GM19239 (cell line): ENCODE measurements at places on chromosomes 16 and 17.

GRCh38 chr17:13920413-13920812, 148.9 kb upstream of the COX10 start:
- DNase-seq: no peak

DNA sequence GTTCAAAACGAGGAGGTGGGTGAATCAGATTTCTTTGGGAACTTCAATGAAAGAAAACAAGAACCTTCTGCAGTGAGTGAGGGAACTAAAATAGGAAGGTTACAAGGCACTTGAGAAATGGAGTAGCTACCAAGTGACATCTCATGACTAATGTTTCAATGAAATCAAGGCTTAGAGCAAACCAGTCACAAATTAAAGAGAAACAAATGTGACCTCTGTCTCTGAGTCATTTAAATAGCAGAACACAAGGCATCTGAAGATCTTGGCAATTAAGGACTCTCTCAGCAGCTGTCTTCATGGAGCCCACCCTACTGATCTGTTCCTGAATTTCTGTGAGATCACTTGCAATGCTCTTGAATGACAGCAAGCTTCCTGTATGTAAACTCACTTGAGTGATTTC, 109.5 kb downstream of the CDH11 start:
- DNase-seq: no peak

DNA sequence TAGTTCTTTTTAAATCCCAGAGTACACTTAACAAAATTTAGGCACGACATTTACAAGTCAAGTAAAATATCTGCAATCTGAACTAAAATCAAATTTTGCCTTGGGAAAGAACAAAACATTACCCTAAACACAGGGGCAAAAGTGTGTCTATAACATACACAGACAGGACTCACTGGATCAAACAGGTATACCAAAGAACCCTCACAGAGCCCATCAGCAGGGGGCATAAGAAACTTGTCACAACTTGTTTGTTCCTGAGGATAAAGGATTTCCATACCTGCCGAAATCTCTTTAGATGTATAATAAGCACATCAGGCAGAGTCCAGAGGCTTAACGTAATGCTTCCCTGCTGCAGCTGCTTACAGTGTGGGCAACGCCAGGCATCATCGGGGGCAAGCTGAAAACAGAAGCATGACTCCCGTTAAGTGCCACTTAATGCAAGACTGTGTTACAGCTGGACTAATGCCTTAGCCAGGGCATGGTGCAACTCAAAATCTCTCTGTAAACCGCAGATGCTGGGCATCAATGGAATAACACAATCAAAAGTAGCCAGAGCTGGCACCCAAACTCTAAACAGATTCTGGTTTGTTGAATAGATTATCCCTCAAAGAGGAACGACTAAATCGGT, 67.0 kb downstream of the USP31 start:
- DNase-seq: no peak

DNA sequence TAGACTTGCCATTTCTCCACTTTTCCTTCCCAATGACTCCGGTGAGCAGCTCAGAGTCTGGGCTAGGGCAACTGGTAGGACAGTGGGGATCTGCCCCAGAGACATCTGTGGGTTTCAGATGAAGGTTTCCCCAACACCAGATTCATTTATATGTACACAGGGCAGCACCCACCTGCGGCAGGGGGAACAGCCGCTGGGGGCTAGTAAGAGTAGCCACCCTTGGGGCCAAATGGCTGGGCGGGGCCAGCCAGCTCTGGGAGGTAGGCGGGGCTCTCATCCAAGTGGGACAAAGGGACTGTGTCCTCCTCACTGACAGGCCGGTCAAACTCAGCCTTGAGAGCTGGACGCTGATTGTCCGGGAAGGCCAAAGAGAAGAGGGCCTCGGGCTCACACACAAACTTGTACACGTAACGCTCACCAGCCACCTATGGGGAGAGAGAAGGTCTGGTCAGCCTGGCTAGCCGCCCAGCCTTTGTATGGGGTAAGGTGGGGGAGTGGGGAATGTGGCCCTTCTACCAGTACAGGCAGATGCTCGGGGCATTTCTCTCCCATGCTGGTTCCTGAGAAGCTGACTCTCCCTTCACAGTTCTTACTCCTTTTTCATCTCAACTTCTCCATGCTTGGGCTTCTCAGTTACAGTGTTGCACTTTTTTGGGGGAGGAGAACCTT, 17.7 kb downstream of the ETV4 start:
- DNase-seq: no peak

DNA sequence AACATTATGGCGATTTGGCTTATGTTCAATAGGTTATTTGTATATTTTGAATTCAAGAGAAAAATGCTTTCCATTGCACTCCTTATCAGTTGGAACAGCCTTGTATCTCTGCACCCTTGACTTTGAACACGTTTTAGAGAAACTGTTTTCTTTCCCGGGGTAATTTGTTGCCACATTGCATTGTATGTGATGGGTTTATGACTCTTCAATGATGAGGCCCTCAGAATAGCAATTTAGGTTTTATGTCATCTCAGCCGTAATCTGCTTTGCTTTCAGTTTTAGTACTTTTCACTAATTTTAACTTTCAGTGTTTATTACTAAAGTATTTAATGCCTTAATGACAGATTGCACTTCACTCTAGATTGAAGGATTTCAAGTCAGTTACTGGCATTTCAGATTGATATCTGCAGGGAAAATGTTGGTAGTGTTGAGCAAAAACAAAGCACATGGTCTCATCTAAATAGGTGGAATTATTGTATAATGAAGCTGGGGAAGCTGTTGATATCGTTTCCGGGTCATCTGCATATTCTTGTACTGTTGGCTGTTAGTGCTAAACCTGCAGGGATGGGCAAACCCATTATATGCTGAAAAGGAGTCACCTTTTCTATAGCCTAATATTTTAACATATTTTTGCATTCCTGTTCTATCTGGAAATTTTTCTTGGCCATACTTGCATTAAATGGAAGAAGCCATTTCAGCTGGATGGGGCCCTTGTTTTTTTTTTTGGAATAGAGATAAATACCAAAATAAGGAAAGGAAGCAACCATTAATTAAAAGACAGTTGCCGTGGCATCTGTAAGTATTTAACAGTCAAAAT, 2.0 kb downstream of the LUC7L3 start:
- no peak for DNase-seq

- DNase-seq: no peak
Observed at GRCh38 chr17:80750263-80750662, 205.6 kb downstream of the RPTOR start.

DNA sequence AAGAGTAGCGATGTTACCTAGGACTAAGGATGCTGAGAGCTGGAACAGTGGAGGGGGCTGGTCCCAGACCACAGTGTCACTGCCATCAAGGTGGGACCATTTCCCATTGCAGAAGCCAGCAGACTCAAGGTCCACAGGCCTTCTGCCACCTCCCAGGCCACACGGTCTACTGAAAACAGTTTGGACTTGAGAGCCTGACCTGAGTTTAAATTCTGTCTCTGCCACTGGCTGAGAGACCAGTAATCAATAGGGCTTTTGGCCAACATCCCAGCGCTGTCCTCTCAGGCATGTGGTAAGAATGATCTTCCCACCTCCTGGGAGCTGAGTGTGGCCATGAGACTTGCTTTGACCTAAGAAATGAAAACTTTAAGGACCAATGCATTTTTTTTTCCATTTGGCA, 331.4 kb upstream of the CDH5 start:
- DNase-seq: no peak

GRCh38 chr17:67467500-67468455, 90.7 kb downstream of the PITPNC1 start:
- no peak for DNase-seq

GRCh38 chr16:73743665-73744496, 552.7 kb upstream of the PSMD7 start:
- no peak for DNase-seq
